Activated T-cell treated with anti-CD3 and anti-CD28 coated beads, Interleukin-2, amount 50 U/mL, for 4 hours (primary cell): ENCODE measurements at places on chromosomes 7 and 10. TPM values are rescaled to one million over a fixed set of nuclear protein-coding genes. Genes with fewer than 3 reads are reported as not detected.

GRCh38 chr10:52703898-52704297 is 68.7 kb downstream of the MBL2 start:
- no peak for DNase-seq

GRCh38 chr10:35783305-35783838 is 141.3 kb upstream of the FZD8 start:
- DNase-seq: no peak

DNA sequence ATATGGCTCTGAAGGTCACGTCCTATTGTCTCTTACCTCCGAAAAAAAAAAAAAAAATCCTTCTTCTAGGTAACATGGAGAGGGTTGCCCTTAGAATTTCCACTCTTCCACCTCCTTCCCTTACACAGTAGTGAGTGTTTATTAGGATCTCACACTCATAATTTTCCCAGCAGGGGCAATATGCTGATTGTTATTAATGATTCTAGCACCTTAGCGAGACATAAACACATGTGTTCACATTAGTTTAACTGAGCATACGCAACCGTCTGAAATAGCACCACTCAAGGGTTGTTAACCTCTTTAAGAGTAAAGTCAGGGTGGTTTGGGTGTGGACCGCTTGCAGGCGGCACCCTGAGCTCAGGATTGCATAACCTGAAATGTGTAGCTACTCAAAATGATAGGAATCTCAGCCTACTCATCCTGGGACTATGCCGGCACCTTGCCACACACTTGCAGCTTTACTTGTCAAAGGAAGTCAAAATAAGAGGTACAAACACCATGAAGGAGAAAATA is 52.2 kb downstream of the CPEB3 start:
- no peak for DNase-seq

GRCh38 chr10:11336722-11337162 is 274.7 kb downstream of the USP6NL start:
- no peak for DNase-seq

The AKR1C2 gene
- total RNA-seq: 0.32 TPM

- no peak for DNase-seq
These were observed 248.7 kb downstream of the CAMK1D start for GRCh38 chr10:12597788-12598765.

GRCh38 chr10:119416855-119417254 is 125.7 kb downstream of the RGS10 start:
- DNase-seq: peak; percentile 68

- DNase-seq: no peak
These were observed 293.3 kb upstream of the MKI67 start for GRCh38 chr10:128419466-128420019.

DNA sequence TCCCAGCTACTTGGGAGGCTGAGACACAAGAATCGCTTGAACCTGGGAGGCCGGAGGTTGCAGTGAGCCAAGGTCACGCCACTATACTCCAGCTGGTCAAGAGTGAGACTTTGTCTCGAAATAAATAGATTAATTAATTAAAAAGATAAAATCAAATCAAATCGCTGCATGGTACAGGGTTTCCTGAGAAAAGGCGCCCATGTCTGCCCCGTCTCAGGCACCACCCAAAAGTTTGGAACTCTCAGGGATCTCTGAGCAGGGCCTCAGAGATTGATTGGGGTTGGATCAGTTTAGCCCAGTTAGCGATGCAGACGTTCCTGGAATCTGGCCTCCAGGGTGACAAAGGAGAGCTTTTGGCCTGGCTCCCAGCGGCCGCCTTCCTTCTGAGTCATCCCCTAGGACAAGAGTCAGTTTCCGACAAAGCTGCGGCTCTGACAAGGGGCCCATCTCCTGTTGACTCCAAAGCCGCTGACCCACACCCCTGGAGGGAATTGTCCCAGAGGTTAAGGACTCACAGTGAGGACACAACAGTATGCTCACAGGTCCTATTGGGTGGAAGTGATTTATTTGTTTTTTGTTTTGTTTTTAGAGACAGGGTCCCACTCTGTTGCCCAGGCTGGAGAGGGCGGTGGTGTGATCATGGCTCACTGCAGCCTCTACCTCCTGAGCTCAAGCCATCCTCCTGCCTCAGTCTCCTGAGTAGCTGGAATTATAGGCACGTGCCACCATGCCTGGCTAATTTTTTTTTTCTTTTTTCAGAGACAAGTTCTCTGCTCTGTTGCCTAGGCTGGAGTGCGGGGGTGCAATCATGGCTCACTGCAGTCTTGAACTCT is 6.8 kb downstream of the ORAI2 start:
- DNase-seq: no peak

The MYOZ1 gene
- not detected for total RNA-seq

The SKAP2 gene
- 2.3 TPM for total RNA-seq

The SMO gene
- total RNA-seq: 0.25 TPM

GRCh38 chr10:90635111-90635765 is 222.6 kb downstream of the HTR7 start:
- DNase-seq: no peak

GRCh38 chr10:11898372-11899066 is 75.4 kb downstream of the PROSER2 start:
- no peak for DNase-seq

DNA sequence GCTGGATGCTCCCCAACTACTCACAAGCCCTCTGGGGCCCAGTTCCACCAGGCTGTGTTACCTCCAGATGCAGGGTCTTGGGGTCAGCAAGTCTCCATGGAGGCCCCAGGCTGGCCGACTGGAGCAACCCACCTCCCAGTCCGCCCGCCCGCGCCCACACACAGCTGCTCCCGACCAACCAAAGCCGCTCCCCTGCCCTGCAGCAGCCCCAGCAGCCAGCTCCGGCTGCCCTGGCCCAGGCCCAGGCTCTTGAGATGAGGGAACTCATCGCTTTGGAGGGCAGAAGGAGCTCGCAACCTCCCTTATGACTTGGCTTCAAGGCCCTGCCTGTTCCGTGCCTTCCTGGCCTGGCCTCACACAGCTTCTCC is 47.2 kb downstream of the LRRC20 start:
- no peak for DNase-seq

DNA sequence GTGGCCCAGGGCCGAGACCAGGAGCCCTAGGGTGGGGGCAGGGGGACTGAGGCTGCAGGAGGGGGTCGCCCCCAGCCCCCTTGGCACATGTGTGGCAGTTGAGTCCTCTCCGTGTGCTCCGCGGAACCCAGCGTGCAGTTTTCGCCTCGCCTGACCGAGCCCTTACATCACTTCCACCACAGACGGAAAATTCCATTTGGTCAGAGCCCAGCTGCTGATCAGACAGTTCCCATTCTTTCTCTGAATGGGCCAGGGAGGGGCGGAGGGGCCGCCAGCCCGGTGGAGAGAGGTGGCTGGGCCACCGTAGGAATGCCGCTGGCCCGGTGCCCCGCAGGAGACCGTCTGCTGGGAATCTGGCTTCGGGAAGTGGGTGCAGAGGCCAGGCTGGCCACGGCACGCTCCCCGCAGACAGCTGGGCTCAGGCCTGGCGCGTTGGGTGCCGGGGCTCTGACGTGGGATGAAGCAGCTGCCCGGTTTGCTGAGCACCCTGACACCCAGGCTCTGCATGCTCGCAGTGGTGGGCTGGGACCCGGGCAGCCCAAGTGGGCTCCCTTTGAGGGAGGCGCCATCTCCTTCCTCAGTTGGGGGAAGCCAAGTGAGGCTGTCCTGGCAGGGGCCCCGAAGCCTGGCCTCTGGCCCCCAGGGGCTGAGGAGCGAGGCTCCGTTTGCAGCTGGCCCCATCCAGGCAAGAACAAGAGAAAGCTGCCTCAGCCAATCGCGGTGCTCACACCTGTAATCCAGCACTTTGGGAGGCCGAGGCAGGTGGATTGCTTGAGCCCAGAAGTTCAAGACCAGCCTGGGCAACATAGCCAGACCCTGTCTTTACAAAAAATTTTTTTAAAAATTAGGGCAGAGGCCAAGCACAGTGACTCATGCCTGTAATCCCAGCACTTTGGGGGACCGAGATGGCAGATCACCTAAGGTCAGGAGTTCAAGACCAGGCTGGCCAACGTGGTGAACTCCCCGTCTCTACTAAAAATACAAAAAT is 9.9 kb downstream of the TTYH3 start:
- no peak for DNase-seq

The ABCC2 gene
- total RNA-seq: 1.3 TPM

The ZC3HAV1L gene
- 7.3 TPM for total RNA-seq

The NKX2-3 gene
- not detected for total RNA-seq

The ACTR3C gene
- total RNA-seq: 5.1 TPM

The PGAM1 gene
- 1,128 TPM for total RNA-seq

- no peak for DNase-seq
These were observed 6.6 kb upstream of the TPK1 start for GRCh38 chr7:144842377-144842851.

DNA sequence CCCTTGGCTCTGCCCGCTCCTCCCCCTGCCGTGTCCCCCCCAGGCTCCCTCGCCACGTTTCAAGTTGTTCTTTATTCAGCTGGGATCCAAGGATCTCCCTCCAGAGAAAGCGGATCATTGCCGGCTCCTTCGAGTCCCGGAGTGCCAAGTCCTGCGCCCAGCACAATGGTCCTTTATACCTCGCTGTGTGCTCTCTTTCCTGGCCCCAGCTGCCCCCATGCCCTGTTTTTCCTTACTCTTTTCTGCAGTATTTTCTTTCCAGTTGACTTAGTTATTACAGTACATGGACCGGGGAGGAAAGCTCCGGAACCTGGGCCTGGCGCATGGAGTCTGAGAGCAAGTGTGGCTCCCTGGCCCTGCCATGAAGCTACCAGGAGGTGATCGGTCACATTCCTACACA is 88.1 kb upstream of the KMT2C start:
- DNase-seq: no peak

DNA sequence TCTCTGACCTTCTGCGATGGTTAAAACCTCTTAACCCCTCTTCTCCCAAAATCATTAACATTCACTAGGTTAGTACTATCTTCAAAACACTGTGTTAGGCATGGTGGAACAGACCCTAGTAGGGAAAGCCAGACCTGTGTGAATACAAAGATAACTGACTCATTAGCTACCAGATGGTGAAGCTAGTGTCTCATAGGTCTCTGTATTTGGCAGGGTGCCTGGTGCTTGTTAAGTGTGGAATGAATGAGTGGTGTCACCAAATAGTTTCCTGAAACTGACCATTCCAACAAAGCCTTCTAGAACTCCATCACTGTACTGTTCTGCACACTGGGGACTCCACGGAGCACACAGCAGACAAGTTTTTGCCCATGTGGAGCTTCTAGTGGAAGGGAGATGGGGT is 27.7 kb upstream of the TM9SF3 start:
- no peak for DNase-seq

The UCMA gene
- total RNA-seq: not detected

- DNase-seq: no peak
These were observed 35.8 kb downstream of the PAX2 start for GRCh38 chr10:100781145-100781665.

GRCh38 chr10:24382596-24382978 is 173.6 kb downstream of the KIAA1217 start:
- DNase-seq: no peak

The CLEC5A gene
- not detected for total RNA-seq

DNA sequence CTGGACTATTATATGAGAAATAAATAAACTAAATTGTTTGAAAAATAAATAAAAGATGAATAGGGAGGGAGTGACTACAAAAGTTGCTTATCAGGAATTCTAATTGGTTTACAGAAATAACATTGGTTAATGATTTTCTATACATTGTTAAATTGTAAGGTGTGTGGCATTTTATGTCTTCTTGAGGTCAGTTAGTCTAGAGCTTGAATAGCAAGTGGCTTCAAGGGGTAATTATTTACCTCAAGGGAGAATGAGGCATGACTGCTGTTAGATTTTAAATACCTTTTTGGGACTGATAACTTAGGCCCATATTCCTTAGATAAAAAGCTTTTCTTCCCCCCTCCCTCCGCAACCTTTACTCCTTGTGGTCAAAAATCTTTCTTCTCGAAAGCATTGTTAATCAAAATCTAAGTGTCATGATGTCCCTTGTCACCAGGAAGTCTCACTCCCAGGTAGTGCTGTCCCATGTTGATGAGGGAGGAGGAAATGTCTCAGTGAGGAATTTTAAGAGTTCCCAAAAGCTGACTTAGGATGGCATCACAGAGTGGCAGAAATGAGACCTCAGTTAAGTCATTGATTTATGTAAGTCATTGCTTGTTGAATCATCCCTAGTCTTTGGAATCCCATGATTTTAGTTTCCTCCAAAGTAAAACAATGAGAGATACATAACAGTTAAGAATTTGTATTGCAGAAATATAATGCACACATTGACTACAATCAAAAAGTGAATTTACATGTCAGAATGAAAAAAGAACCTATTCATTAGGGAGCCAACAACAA is 71.5 kb downstream of the MAPK8 start:
- DNase-seq: no peak

GRCh38 chr7:49001610-49002033 is 77.3 kb downstream of the CDC14C start:
- no peak for DNase-seq

The SORCS1 gene
- total RNA-seq: not detected

DNA sequence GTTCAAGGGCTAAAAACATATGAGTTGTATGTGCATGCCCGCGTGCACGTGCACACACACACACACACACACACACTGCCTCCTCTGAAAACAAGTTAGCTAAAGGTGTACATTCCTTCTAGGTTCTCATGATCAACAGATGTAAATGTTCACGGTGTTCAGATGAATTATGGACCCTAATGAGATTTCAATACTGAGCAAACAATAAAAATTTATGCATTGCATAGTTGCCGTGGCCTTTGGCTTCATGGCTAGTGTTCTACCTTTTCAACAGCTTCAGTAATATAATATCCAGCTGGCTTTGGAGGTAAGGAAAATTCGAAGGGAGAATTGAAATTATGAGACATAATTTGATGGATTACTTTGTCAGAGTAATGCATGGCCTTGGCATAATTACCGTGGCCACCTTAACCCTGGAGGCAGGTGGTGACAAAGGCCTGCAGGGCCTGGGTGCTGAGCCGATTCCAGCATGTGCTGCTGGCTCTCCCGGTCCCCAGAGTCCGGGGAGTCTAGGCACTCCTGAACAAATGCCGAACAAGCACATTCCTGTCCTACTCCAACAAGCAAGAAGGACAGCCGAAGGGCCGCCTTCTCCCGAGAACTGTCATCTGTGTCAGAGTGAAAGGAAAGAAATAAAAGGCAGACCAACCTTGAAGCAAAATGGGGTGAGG is 166.6 kb upstream of the TCF7L2 start:
- DNase-seq: no peak

The GRID2IP gene
- total RNA-seq: 0.13 TPM
